ENCODE measurements at places on chromosomes 4 and X.

- DNase-seq: no peak
Measured at GRCh38 chrX:70331161-70331560, 41.3 kb downstream of the KIF4A start.

GRCh38 chr4:159608436-159608835 is 505.6 kb downstream of the RAPGEF2 start:
- DNase-seq: no peak

- no peak for DNase-seq
Measured at GRCh38 chr4:127165971-127166370, 466.8 kb upstream of the INTU start.

GRCh38 chr4:47213971-47214370 is 182.6 kb downstream of the GABRB1 start:
- no peak for DNase-seq

GRCh38 chrX:100830143-100830542 is 10.0 kb downstream of the CSTF2 start:
- DNase-seq: no peak

DNA sequence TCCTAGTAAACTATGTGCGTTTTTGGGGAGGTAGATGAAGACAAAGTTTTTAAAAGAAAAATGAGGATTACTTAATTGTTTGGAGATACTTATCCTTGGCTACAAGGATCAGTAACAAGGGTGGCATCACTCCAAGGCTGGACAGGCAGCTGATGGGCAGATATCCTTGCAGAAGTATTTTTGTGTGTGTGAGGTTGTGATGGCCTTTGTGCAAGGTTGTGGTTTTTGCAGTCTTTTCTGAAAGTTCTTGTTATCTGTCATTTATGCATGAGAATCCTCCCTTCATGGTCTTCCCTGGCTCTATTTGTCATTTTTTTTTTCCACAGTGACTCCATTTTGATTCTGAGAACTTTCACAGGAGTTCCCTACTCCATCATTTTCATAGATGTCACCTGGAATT is 96.0 kb upstream of the C1GALT1C1 start:
- DNase-seq: no peak

- no peak for DNase-seq
Measured at GRCh38 chr4:7511525-7511924, 76.8 kb upstream of the PSAPL1 start.

GRCh38 chr4:60737858-60738257 is 462.3 kb upstream of the ADGRL3 start:
- no peak for DNase-seq

GRCh38 chr4:142743121-142743825 is 102.8 kb downstream of the INPP4B start:
- no peak for DNase-seq

GRCh38 chr4:145195167-145195952 is 15.0 kb upstream of the OTUD4 start:
- no peak for DNase-seq

DNA sequence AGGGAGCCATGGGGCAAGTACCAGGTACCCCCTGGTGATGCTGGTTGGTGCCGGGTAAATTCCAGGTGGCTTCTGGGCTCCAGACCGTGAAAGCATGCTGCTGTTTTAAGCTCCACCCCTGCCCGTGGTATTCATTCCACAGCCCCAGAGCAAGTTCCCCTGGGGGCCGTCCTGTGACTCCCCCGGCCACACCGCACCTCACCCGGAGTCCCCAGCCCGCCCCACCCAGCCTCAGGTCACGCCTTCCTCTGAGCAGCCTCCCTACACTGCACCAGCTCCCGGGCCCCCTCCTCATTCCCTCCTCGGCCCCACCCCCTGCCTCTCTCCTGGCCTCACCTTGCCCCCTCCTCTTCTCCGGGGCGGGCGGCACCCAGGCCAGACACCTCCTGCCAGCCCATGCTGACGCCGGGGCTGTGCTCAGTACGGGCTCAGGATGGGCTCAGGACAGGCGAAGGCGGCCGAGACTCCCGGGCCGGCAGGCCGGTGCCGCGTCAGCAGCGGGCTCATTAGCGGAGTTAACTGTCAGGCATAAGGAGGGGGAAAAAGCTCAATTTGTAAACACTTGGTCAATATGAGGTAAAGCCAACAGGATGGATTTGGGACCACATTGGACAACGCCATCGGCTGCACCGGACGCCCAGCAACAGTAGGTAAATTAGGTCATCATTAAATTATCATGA is 127.4 kb downstream of the FAM53A start:
- no peak for DNase-seq

Data from forelimb muscle (tissue), 1 donor.